ENCODE measurements at places on chromosomes 16 and 17. TPM values are rescaled to one million over a fixed set of nuclear protein-coding genes. Genes with fewer than 3 reads are reported as not detected.
A peak's percentile ranks its signal among the peaks of the same experiment; 100 is the strongest.

Gene ITGAL
- polyA plus RNA-seq, result 4.4 TPM

GRCh38 chr16:80147026-80147655, 393.7 kb upstream of the DYNLRB2 start:
- DNase-seq, result no peak

Gene KRTAP16-1
- not detected for polyA plus RNA-seq

- no peak for DNase-seq
These were observed 78.2 kb upstream of the DNAH17 start for GRCh38 chr17:78655251-78655940.

Gene CDH15
- polyA plus RNA-seq, result 0.50 TPM

DNA sequence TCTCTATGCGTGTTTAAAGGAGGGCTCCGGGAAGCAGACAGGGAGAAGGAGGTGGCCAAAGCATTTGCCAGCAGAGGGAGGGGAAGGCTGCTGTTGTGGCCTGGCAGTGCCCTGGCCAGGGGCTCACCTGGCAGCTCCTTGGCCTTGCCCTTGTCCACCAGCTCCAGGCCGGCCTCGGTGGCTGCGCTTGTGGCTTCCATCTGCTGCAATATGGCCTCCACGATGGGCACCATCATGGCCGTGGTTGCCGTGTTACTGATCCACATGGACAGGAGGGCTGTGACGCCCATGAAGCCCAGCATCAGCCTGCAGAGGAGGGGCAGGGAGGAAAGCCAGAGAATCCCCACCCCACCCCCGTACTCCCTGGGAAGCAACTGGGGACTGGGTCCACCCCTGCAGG, 9.4 kb downstream of the SLC13A5 start:
- no peak for DNase-seq

GRCh38 chr16:86966777-86967176, 350.4 kb downstream of the C16orf95 start:
- no peak for DNase-seq

DNA sequence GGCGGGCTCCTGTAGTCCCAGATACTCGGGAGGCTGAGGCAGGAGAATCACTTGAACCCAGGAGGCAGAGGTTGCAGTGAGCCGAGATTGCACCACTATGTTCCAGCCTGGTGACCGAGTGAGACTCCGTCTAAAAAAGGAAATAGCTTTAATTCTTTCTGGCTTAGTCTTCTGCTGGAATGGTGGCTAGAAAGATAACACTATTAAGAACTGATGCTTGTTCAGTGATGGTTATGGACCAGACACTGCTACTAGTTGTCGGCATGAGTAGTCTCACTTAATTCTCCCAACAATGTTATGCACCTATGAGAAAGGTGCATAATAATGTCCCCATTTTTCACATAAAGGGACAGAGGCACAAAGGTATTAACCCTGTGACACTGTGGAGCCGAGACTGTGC, 188.7 kb downstream of the HS3ST3A1 start:
- no peak for DNase-seq

GRCh38 chr16:28309811-28310311, 17.5 kb downstream of the SBK1 start:
- no peak for DNase-seq

Gene DNAH9
- 6.6 TPM for polyA plus RNA-seq

- DNase-seq, result peak; percentile 27
These were observed 14.6 kb upstream of the CD79B start for GRCh38 chr17:63946440-63947363.

GRCh38 chr17:34361478-34362061, 1.5 kb downstream of the CCL1 start:
- peak; percentile 76 for DNase-seq

- no peak for DNase-seq
These were observed 23.4 kb upstream of the METRNL start for GRCh38 chr17:83055911-83056582.

DNA sequence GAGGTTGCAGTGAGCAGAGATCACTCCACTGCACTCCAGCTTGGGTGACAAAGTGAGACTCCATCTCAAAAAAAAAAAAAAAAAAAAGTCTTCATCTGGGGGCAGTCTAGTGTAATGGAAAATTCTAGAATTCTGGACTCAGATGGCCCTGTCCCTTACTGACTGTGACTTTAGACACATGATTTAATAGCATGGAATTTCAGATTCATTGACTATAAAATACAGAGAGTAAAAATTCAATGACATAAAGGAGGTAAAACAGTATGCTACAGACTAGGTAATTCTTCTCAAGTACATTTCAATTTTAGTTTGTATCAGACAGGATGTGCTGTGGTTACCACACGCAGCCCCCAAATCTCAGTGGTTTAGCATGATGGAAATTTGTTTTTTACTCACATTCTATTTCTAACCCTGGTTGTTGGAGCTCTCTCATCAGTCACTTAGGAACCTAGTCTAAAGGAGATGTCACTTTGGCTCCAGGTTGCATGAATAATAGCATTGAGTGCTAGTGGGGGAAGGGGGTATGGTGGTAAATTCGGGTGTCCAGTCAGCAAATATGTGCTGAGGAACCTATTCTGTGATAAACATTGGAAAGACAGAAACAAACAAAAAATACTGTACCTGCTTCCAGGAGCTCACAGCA, 444.0 kb downstream of the XYLT1 start:
- no peak for DNase-seq

Gene HSD17B2
- 0.28 TPM for polyA plus RNA-seq

- DNase-seq, result no peak
These were observed 14.0 kb upstream of the OR1E2 start for GRCh38 chr17:3447625-3448024.

DNA sequence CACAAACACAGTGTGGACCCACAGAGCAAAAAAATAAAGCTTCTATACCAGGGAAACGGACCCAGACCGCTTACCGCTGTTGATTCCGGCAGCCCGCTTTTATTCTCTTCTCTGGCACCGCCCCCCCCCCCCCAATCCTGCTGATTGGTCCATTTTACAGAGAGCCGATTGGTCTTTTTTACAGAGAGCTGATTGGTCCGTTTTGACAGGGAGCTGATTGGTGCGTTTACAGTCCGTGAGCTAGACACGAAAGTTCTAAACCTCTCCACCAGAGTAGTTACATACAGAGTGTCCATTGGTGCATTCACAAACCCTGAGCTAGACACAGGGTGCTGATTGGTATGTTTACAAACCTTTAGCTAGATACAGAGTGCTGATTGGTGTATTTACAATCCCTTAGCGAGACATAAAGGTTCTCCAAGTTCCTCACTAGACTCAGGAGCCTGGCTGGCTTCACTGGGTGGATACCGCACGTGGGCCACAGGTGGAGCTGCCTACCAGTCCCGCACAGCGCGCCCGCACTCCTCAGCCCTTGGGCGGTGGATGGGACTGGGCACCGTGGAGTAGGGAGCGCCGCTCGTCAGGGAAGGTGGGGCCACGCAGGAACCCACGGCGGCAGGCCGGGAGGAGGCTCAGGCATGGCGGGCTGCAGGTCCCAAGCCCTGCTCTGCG, 92.4 kb downstream of the HAPSTR1 start:
- no peak for DNase-seq

GRCh38 chr17:45902892-45903346, 8.6 kb downstream of the MAPT start:
- no peak for DNase-seq

DNA sequence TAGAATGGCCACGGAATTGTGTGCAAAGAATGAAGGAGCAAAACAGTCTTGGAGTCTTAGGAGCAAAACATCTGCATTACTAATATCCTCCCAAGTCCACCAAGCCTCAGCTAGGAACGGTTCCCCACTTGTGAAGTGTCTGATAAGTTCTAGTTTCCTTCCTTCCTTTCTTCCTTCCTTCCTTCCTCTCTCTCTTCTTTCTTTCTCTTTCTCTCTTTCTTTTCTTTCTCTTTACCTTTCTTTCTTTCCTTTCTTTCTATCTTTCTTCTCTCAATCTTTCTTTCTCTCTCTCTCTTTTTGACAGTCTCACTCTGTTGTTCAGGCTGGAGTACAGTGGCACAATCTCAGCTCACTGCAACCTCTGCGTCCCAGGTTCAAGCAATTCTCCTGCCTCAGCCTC, 160.8 kb downstream of the FOXL1 start:
- DNase-seq, result no peak

- DNase-seq, result peak; percentile 82
These were observed 8.5 kb downstream of the TIMM22 start for GRCh38 chr17:1005361-1005946.

DNA sequence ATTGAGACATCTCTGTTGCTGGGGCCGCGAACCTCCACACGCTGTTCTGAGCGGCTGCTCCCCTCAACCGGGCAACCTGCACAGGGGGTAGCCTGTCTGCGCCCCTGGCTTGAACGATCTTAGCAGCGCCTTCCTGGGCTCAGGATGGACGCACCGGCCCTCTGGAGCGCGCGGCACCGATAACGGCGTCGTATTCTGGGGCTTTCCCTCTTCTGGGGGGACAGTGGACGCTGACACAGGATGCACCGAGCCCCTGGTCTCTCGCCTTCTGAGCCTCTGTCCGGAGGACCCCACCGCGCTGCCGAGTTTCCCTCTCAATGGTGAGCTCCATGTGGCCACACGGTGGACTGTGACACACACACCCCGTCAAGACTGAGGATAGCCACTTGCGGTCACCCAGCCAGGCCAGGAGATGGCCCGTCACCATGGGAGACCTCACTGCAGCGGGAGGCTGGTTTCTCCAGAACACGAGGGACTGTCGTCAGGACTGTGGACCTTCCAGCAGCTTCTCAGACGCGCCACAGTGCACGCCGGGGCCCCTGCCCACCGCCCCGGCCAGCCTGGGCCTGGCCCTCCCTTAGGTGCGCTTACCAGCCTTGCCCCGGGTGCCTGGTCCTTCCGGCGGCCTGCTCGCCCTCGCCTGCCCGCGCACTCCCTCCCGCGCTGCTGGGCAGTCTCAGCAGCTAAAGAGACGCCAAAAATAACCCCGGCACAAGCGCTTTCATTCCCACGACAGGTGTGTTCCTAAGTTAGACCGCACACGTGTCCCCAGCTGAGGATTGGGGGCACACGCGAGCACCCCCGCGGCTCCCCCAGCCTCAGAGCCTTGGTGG, 30.0 kb upstream of the PABPN1L start:
- no peak for DNase-seq

Gene SLC22A31
- 0.60 TPM for polyA plus RNA-seq

- peak; percentile 85 for DNase-seq
These were observed 33.1 kb downstream of the FOXL1 start for GRCh38 chr16:86611525-86611855.

- DNase-seq, result no peak
These were observed 2.8 kb upstream of the ABCA8 start for GRCh38 chr17:68957944-68958343.

- DNase-seq, result no peak
These were observed 148.9 kb downstream of the XYLT1 start for GRCh38 chr16:17321824-17322223.

GRCh38 chr17:75979705-75980187, 706 bp downstream of the TEN1 start:
- no peak for DNase-seq

Gene PRPSAP1
- 82.0 TPM for polyA plus RNA-seq

DNA sequence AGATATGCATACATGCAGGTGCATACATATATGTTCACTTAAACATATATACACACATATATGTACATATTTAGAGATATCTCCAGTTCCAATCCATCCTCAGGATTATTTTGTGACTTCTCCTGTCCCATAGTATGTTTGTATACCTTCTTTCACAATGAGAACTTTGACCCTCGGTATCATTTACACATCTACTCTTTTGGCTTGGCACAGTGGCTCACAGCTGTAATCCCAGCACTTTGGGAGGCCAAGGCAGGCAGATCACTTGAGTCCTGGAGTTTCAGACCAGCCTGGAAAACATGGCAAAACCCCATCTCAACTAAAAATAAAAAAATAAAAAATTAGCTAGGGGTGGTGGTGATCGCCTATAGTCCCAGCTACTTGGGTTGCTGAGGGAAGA, 148.1 kb upstream of the CCL2 start:
- DNase-seq, result no peak

Gene TMED6
- polyA plus RNA-seq, result 4.0 TPM

Gene TP53TG3F
- not detected for polyA plus RNA-seq

DNA sequence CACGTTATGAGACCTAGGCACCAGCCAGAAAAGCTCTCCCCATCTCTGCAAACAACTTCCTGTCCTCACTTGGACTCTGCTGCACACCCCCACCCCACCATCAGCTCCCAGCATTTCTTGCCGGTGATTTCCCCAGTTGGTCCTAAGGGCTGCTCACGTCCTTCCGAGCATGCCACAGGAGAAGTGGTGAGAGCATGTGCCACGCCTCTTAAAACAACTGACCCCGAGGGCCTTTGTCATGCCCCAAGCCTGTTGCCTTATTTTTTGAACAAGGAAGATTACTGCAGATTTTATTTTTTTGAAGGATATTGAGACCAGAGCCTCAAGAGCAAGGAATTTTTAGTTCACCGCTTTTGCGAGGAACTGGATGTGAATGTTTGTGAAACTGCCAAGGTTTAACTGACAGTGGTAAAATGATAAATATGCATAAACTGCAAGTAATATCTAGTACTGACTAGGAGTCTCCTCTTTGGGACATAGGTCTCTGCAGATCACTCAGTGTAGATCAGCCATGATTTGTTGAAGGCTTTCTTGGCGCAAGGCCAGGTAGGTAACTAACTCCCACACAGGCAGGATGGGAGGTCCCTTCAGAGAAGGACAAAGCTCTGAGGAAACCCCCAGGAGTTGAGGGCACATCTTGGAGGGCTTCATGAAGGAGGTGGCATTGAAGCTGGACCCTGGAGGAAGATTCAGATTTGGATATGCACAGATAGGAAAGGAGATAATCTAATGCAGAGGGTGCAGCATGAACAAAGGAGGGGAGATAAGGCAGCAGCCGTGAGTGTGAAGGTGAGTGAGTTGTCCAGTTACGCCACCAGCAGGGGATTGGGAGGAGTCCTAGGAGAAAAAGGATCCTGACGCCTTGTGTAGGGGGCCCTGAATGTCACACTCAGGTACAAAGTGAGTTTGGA, 44.7 kb downstream of the TMEM132E start:
- no peak for DNase-seq

GRCh38 chr16:53421248-53421647, 13.0 kb upstream of the RBL2 start:
- no peak for DNase-seq

- DNase-seq, result no peak
These were observed 1.2 kb upstream of the EPX start for GRCh38 chr17:58191241-58191896.

Gene BEAN1
- polyA plus RNA-seq, result 9.0 TPM

DNA sequence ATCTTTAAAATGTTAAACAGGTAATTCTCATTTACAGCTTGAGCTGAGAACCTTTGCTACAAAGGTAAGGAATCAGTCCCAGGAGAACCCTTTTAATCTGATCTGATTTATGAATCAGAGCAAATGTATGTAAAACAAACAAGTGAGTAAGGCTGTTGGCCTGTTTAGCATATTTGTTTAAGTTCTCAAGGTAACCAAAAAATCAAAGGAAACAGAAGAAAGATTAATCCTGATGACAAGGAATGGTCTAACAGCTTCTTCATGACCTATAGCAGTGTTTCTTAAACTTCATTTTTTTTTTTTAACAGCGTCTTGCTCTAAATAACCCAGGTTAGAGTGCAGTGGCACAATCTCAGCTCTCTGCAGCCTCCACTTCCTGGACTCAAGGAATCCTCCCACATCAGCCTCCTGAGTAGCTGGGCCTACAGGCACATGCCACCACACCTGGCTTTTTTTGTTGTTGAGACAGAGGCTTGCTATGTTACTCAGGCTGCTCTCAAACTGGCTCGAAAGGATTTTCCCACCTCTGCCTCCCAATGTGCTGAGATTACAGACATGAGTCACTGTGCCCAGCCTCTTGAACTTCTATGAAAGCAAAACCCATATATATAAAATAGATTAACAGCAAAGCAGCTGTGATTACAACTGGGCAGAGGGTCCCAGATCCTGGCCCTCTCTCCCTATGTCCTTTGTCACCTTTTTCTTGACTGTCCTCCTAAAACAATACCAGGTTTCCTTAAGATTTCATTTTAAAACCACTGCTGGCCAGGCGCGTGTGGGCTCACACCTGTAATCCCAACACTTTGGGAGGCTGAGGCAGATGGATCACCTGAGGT, 5.1 kb upstream of the JPT1 start:
- no peak for DNase-seq

All from right lung (tissue), 10 donors.